Calu3 (cell line): ENCODE measurements at places on chromosomes 16 and 17. TPM values are rescaled to one million over a fixed set of nuclear protein-coding genes. Genes with fewer than 3 reads are reported as not detected.

EVI2B gene
- total RNA-seq = not detected in 2 replicates

DNA sequence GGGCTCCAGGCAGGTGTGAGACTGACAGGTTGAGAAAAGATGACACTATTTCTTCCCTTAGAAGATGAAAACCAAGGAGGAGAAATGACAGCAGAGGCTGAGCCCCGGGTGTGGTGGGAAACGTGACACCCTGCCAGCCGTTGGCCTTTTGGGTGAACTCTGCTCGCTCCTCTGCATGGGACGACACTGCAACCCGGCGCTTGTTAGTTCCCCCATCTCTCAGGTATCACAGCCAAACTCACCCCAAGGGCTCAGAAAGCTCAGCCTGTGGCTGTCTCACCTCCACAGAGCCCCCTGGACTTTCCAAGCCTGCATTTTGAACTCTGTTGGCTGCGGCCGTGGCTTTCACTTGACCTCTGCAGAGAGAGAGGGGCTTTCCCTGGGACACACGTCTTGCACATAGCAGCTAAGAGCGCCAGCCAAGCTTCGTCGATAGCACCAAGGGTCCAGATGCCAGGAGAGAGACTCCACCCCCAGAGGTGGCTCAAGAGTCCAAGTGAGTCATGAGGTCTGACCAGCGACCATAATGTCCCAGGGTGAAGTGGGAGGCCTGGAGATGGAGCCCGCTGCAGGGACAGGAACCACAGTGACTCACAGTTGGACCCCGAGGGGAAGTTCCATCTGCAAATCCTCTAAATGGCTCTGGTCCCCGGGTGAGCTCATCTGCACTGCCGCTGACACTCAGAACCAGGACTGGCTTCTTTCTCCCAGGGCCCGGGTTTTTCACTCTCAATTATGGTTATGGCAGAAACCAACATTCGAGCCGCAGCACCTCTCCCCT, 301.9 kb downstream of the SOX9 start:
- DNase-seq = peak; percentile 93

GRCh38 chr16:31108035-31108793, at the start of gene BCKDK:
TSS of gene BCKDK (plus strand) at chr16:31108386. CDS start at chr16:31109224, 838 bp downstream.
- DNase-seq = peak; percentile 76

DNA sequence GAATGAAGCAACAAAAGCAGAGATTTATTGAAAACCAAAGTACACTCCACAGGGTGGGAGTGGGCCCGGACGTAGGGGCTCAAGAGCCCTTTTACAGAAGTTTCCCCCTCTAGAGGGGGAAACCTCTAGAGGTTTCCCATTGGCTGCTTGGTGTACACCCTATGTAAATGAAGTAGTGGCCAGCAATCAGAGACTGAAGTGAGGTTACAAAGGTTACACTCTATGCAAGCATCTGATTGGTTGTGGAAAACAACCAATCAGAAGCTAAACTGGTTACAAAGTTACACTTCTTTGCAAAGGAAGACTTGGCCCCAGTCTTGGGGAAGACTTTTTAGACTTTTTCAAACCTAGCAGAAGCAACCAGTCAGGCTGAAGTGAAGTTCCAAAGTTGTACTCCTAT, 27.1 kb downstream of the CRAMP1 start:
- DNase-seq = no peak

DNA sequence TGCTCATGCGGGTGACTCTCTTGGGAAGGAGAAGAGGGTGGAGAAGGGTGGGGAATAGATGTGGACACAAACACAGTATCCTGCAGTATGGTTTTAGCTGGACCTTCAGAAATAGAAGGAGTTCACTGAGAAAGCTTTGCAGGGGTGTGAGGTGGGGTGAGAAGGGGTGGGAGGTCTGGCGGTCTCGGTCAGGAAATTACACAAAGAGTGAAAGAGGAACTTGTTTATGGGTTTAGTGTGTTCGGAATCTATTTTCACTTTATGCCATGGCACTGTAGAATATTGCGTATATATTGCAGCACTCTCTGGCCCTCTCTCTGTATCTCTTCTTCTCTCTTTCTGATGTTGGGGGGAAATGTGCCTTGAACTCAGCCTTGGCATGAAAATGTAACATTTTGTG, 148.2 kb upstream of the GOT2 start:
- DNase-seq = no peak

DNA sequence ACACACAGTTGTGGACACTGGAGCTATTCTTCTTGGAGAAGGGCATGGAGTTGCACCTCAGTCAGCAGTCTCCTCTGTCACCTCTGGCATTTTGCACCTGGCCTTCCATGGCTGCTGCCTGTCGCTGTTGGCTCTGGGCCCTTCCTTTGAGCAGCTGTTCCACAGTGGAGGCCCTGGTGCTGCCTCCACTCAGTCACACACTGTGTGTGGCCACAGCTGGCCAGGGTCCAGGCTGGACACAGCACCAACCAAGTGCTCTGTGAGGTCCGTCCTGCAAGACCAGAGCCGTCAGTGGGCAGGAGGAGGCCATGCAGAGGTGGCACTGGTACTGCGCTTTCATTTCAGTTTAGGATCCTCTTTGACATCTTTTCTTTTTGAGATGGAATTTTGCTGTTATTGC, 21.6 kb upstream of the MED9 start:
- DNase-seq = no peak

ABCA9 gene
- total RNA-seq = not detected in 2 replicates

NPIPB2 gene
- 16.2 and 21.3 TPM in 2 replicates for total RNA-seq

GRCh38 chr16:54175169-54175551, 111.4 kb downstream of the IRX3 start:
- DNase-seq = no peak

- no peak for DNase-seq
These were observed 295.3 kb downstream of the SOX9 start for GRCh38 chr17:72416054-72416675.

DNA sequence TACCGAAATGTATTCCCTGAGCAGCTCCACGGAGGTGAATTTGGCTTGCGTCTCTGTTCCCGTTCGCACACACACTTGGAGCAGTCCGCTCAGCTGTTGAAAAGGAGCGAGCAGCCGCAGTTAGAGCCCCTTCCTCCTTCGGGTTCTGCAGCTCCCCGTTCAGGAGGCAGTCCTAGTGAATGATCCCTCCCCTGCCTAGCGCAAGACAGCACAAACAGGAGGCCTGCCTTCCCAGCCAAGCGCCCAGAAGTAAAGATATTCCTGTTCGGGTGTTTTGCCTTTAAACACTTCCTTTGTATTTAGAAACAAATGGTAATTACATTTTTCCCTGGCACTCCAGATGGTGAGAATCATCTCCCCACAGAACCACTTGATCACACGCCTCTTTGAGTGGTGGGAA, 64.7 kb downstream of the ABCC12 start:
- no peak for DNase-seq

CENPV gene
- total RNA-seq = 49.9 and 58.0 TPM in 2 replicates

DNA sequence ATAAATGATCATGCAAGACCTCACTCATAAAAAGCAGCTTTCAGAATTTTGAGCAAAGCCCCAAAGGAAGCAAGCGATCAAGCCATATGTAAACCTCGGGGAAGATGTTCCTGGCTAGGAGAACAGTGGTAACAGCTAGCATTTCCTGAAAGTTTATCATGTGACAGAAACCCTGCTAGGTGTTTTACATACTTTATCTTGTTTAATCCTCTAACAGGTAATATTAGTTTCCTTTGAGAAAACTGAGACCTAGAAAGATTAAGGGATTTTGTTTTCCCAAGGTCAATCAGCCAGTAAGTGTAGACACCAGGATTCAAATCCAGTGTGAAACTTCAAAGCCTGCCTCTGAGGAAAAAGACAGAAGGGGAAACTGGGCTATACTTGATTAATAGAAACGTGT, 362.4 kb upstream of the MAF start:
- no peak for DNase-seq

SLC38A8 gene
- not detected in 2 replicates for total RNA-seq

- DNase-seq = no peak
These were observed 180.1 kb downstream of the MAP2K6 start for GRCh38 chr17:69594641-69595040.

- DNase-seq = peak; percentile 33
These were observed 65.2 kb upstream of the SMIM36 start for GRCh38 chr17:55576237-55576995.

- no peak for DNase-seq
These were observed 147.0 kb downstream of the MAP2K6 start for GRCh38 chr17:69561462-69561861.

GRCh38 chr16:81709016-81709900, 69.8 kb upstream of the PLCG2 start:
- no peak for DNase-seq

DNA sequence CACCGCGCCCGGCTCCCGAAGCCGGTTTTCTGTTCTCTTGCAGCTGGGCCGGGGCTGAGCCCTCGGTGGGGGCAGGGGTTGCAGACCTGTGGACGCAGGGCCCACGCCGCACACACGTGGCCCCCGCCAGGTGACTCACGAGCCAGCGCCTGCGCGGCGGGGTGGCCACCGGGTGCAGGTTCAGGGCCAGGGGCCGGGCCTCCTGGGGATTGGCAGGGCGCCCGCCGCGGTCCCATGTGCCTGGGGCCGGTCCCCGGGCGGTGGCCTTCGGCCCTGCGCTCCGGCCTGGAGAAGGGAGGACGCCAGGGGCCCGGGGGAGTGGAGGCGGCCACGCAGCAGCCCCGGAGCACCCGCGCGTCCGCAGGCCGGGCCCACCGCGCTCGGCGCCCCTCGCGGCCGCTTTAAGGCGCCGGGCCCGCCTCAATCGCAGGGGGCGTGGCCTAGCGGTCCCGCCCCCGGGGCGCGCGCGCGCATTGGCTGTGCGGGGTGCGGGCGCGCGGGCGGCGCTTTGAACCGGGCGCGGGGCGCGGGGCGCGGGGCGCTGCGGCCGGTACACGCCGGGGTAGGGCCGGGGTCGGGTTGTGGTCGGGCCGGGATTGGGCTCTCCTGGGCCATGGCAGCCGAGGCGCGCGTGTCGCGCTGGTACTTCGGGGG, at the start of gene SLC25A10:
SLC25A10 (plus strand) TSS at position 471 of the 654 bp plus-strand sequence; CDS start at position 614, 143 bp downstream.
- peak; percentile 92 for DNase-seq

- DNase-seq = no peak
These were observed 1.0 kb downstream of the FZD2 start for GRCh38 chr17:44558334-44558709.

GRCh38 chr17:16380640-16381495, at the start of gene UBB:
TSS of gene UBB (plus strand) at chr17:16381091. CDS start at chr17:16381908, 817 bp downstream.
- peak; percentile 84 for DNase-seq

- no peak for DNase-seq
These were observed 54.8 kb upstream of the CRISPLD2 start for GRCh38 chr16:84764970-84765369.

- no peak for DNase-seq
These were observed 61.3 kb downstream of the PRKCB start for GRCh38 chr16:23896832-23897821.

CDH3 gene
- total RNA-seq = 31.4 and 41.7 TPM in 2 replicates

NMRAL1 gene
- total RNA-seq = 101 and 118 TPM in 2 replicates

- DNase-seq = no peak
These were observed 38.8 kb downstream of the RPGRIP1L start for GRCh38 chr16:53664724-53665345.

DNA sequence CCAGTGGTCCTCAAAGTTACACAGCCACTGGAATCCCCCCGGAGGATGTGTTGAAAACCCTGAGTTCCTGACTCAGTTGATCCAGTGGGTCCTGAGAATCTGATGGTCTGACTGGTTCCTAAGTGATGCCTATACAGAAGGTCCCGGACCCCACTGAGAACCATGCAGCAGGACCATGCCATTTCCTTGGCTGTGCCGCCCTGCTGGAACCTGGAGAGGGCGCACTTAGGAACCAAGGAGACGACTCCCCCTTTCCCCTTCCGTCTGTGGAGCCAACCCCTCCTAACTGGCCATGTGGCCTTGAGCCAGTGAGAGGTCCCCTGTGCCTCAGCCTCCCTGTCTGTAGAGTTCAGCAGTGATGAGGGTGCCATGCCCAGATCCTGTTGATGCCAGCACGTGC, 22.0 kb downstream of the C16orf74 start:
- no peak for DNase-seq

IQCK gene
- 42.5 and 43.2 TPM in 2 replicates for total RNA-seq
